ENCODE measurements at places on chromosomes 6 and 20.

DNA sequence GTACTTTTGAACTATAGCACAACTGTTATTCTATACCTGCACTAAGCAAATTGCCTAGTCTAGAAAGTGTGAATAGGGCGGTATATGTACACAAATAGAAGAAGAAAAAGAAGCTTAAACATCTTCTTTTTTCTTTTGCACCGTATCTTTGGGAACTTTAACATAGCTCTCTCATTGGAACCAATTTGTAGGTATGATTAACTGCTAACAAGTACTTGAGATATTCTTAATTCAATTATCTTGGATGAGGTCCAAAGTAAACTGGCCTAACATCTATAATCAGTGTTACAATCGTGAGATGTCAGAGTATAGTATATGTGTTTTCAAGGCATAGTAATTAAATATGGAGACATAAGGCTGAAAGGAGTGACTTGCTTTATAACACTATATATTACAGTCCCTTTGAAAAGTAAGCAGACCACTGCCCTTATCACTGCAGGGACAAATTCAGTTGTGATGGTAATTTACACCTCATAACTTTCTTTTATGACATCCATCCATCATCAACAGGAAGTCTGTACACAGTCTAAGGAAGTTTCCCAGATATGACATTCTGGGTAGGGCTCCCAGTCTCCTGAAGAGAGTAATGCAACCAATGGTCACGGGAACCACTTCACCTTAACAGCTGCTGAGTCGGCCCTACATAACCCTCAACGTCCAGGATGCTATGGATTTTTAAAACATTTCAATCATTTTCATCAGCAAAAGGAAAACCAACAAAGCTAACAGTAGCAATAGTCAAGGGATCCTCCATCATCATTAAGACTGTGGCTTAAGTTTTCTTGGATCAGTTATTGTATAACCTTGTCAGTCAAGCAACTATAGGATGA lies 37.6 kb downstream of the NKAIN2 start:
- DNase-seq = no peak

DNA sequence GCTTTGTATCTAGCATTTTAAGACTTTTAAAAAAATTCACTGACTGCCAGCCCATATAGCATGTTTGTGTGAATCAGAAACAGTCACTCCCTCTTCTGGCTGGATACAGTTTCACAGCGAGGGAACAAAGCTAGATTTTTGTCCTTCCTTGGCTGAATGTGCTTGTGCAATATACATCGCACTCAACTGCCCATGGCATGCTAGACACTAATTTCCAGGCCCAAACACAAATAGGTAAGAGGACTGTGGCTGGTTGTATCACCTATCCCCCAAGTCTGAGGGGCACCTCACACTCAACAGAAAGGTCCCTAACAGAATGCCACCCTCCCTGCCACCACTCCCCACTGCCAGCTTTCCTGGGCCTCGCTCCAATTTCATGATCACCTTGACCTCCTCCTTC lies 16.2 kb upstream of the BLCAP start:
- no peak for DNase-seq

GRCh38 chr20:11496380-11496779 lies 421.3 kb upstream of the BTBD3 start:
- no peak for DNase-seq

DNA sequence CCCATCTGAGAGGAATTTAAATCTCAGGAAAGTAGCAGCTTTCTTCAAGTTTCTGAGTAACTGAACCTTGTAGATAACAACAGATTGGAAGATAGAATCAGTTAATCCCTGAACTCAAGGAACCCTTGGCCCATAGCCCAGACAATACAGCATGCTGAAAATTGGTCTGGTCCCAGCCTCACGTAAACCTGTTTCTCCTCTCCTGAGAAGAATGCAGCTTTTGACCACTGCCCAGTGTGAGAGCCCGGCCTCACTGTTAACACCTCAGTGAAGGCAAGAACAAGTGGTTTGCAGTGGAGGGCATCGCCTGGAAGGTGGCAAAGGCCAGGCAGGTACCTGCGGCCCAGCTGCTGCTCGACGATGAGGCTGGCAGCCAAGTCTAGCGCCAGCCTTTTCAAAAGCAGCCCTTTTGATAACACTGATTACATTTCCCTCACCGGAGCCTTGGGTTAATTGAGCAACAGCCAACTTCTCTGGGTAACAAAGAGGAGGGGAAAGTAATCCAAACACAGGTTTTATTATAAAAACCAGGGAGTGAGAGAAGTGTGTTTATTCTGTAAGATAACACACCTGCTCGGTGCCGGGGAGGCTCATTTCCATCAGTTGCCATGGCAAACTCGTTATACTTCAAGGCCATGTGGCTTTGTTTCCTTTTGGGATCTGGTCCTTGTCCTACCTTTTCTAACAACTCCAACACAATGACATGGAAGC lies 54.0 kb downstream of the TRAF3IP2 start:
- no peak for DNase-seq

GRCh38 chr6:14466278-14466677 lies 348.7 kb downstream of the CD83 start:
- no peak for DNase-seq

DNA sequence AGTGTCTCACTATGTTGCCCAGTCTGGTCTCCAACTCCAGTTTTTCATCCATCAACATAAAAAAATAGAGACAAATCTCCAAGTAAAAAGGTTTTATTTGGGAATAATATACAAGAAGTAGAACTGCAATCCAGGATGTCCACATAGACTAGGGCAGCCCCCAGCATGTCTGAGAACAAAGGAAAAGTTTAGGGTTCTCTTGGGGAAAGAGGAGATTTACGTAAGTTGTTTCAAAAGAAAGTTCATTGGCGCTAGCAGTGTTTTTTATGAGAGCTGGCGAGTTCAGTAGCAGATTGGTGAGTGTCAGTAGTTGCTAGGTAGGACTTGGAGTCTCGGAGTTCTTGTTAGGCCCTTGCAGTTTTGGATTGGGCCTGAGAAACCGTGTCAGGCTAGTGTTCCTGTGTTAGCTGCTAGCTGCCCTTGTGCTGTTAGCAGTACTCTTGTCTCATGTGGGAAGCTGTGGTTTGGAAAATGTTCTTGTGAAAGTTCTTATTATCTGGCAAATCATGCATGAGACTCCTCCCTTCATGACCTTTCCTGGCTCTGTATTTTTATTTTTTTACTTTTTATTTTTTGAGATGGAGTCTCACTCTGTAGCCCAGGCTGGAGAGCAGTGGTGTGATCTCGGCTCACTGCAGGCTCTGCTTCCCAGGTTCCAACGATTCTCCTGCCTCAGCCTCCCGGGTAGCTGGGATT lies 24.7 kb downstream of the TTLL9 start:
- DNase-seq = peak; percentile 51
